RPMI7951 (cell line): ENCODE measurements at places on chromosomes 13 and 19.
A peak's percentile ranks its signal among the peaks of the same experiment; 100 is the strongest.

DNA sequence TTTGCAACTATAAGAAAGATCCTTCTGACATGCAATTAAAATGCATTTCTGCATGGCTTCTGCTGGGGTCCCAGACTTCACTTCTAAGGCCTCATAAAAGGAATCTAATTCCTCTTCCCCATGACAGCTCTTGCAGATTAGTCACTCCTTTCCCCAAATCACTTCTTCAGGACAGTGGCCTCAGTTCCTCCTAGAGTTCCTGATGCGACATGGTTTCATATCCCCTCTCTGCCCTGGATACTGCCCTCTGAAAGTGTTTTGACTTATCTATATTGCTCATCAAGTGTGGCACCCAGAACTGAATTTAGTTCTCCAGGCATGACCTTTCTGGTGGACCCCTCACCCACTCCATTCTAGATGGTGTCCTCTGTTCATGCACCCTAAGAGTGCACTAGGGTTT is 238.1 kb downstream of the FOXO1 start:
- no peak for DNase-seq

- DNase-seq, result no peak
Measured at GRCh38 chr13:77388944-77389624, 62.2 kb upstream of the MYCBP2 start.

DNA sequence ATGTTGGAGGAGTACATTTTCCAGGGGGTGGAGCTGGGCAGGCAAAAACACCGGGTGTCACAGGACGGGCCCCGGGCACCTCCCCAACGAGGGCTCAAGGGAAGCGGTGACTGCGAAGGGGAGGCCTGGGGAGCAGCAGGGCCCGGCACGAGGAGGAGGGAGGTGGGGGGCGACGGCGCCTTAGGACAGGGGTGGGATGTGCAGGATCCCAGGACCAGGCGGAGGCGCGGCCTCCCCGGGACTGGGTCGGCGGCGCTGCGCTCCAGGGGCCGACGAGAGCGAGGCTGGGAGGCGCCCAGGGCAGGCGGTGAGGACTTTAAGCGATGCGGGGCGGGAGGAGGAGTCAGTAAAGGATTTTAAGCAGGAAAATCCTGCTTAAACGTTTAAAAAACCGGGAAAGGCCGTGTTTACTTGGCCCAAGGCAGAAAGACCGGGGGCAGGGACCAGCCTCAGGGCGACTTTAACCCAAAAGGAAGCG is 427 bp downstream of the ZNF160 start:
- peak; percentile 55 for DNase-seq

DNA sequence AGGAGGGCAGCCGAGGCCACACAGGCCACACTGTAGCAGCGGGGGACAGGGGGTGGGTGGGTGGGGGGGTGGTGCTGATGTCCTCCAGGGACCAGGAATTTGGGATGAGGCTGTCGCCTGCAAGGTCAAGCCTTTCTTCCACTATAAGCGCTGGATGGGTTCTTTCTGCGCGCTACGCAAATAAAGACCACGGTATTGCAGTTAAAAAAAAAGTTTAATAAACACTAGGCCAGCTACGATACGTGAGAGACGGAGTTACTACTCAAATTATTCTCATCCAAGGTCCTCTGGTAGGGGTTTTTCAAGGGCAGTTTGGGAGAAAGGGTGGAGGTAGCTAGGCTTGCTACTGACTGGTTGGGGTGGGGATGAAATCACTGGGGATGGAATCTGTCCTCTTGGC is 508 bp upstream of the ZNF44 start:
- DNase-seq, result no peak

- DNase-seq, result no peak
Measured at GRCh38 chr19:45175515-45176345, 2.3 kb downstream of the TRAPPC6A start.

- DNase-seq, result no peak
Measured at GRCh38 chr13:106105153-106105552, 430.3 kb downstream of the EFNB2 start.

GRCh38 chr19:48780631-48781391 is 25.5 kb downstream of the FGF21 start:
- DNase-seq, result peak; percentile 75

DNA sequence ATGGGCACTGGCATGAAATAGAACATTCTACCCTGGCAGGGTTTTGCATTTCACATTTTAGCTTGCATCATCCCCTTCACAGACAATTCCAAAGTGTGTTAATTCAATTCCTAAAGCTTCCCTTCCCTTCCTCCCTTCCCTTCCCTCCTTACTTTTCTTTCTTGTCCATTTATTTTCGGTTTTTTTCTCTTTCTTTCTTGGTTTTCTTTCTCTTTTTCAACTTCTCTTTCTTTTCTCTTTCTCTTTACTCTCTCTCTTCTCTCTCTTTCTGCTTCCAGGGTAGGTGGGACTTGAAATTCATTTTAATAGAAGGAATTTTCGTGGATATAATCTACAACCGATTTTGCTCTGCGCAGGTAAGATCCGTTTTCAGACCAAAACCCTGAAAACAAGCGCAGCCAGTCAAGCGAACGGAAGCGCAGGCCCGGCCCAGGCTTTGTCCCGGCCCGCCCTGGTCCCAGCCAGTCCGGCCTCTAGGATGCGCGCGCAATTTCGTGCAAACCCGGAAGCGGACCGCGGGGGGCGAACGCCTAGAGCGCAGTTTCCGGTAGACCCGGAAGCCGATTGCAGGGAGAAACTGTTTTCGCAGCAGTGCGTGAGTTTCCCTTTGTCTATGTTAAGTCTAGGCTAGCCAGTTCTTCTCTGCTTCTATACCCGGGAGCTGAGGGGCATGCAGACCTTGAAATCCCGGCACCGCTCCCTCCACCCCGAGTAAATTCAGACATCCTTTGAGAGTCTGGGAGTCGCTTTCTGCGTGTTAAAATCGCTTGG is at the start of gene ZNF528:
ZNF528 (plus strand) TSS at position 540 of the 771 bp plus-strand sequence. CDS start 4,165 bp downstream, outside the sequence.
- DNase-seq, result peak; percentile 97

DNA sequence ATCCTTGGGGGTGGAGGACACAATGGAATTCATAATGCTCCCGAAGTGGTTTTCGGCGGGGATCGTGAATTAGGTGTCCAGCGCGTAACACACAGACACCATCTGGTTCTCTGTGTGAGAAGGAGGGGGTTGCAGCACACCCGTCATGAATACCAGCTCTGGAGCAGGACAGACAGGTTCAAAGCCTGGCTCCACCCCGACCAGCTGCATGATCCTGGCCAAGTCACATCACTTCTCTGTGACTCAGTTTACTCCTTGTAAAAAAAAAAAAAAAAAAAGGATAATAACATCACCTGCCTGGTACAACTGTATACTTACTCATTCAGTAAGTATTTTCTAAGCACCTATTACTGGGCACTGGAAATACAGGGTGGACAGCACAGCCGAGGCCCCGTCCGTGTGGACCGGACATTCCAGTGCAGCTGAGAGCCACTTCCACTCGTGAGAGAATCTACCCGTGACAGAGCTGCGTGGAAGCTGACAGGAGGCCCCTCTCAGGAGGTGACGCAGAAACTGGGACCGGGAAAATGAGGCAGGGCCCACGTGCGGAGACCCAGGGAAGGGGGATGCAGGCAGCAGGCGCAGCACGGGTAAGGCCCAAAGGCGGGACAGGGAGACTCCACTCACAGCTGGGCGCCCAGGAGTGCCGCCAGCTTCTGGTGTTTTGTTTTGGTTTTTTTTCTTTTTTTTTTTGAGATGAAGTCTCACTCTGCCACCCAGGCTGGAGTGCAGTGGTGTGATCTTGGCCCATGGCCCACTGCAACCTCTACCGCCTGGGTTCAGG is 12.0 kb downstream of the RDH13 start:
- DNase-seq, result no peak

DNA sequence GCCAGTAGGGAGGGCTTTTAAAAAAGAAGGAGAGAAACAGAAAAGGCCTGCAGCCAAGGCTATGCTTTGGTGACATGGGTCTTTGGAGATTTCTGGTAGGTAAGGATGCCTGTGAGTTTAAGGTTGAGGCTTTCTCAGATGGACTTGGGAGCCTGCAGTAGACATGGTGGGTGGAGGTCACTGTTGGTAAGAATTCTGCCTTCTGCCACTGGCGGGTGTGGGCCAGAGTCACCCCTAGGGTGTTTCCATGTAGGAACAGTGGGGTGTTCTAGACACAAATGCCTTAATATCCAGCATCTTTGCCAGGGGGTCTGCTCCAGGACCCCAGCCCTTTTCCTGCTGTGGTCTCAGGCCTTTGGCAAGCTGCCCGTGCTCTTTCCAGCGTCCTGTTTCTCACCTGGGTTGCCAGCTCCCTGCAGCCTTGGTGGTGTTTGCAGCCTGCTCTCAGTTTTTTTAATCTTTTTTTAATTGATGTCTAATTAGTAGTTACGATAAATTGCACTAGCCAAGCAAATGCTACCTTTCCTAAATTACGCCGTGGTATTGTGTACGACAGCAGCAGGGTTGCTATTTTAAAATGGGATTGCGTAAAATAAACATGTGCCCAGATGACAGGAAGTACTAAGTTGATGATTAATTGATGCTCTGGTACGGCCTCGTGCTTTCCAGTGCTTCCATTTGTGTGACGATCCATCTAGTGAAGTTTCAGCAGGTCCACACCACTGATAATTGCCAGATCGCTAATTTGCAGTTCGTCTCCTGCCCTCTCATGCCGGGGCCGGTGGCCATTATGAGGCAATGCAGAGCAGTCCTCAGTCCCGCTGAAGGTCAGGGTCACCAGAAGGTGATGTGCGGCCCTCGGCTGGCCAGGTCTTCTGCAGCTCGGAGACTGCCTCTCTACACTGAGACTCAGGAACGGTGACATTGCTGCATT is 35.3 kb upstream of the NPAS1 start:
- DNase-seq, result peak; percentile 86

DNA sequence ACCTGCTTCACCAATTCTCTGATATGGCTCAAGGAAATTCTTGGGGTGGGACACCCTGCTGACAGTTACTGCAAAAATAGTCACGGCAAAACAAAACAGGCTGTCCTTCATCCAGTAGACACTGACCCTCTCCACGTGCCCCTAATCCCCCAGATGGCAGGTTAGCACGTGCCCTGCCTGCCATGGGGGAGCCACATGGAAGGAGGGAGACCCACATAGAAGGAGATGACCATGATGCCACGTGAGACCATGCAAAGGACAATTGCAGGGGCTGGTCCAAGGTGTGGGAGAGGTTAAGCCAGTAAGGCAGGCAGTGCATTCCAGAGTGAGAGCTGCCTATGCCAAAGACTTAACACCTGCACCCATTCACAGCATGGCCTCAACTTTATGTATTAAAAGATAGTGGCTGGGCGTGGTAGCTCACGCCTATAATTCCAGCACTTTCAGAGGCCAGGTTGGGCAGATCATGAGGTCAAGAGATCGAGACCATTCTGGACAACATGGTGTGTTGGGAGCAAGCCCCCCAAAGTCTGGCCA is 82.7 kb downstream of the ZNF429 start:
- DNase-seq, result no peak

- DNase-seq, result peak; percentile 3
Measured at GRCh38 chr13:109904218-109904617, 117.8 kb upstream of the IRS2 start.

DNA sequence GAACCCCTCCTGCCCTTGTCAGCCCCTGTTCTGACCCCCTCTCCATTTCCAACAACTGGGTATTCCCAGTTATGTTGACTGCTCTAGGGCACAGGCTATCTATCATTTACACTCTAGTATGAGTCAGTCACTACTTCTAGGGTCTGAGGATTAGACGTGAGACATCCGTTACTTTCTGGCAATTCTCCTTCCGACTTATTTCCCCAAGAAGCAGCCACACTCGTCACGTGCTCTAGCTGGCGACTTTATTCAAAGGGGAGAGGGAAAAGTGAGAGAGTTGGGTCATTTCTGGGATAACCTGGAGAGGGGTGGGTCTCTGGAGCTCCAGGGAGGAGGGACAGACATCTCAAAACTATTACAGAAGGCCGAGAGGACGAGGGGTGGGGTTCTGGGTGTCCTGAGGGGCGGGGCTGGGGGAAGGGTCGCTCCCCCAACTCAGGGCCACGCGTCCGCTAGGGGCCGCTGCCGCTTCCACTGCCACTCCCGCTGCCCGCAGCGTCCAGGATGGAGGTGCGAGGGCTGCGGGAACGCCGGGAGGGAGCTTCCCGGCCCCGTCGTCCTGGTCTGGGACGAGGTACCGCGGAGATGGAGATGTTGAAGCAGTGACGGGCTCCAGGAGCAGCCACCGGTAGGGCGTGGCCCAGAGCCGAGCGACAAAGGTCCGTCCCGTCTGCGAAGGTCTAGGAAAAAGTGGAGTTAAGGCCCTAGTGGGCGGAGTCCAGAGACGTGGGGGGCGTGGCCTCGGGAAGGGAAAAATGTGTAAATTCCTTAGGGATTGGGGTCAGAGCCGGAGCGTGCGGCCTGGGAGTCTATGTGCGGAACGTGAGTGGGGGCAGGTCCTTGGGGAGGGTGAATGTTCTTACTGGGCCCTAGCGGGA is 8.9 kb downstream of the RTBDN start:
- DNase-seq, result peak; percentile 33

GRCh38 chr13:112952759-112953551 is 16.1 kb upstream of the MCF2L start:
- no peak for DNase-seq

GRCh38 chr13:47114030-47114429 is 217.2 kb upstream of the HTR2A start:
- peak; percentile 67 for DNase-seq

GRCh38 chr19:15629003-15629880 is 11.5 kb upstream of the CYP4F3 start:
- peak; percentile 29 for DNase-seq

DNA sequence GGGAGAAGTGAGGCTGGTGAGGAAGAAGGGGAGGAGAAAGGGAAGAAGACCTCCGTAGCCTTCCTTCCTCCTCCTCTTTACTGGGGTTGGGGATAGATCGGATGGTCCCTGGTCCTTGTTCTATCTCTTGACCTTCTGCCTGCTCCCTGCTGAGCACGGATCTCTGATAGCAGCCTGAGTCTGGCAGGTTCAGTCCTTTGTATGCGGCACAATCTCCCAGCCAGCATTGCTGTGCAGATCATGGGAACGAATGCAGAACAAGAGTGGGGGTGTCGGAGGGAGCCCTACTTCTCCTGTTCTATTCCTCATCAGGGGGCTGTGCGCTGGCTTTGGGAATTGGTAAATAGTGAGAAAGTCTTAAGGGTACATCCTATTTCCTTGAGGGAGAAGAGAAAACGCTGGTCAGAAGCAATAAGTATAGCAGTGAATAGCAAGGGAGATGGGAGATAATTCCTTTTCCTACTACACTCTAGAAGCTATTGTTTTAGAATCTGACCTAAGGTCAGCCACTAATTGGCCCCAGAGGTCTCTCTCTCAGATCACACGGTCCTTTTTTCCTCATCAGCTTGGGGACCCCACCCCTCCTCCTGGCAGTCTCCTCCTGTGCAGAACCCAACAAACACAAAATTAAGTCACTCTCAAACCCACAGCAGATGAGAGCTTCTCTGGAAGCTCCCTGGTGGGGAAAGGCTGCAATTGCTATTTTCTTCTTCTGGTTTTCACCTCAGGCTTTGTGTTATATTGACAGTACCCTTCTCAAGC is 41.0 kb downstream of the KL start:
- no peak for DNase-seq

- peak; percentile 18 for DNase-seq
Measured at GRCh38 chr13:44050450-44051063, 170.9 kb downstream of the LACC1 start.

- no peak for DNase-seq
Measured at GRCh38 chr19:13884726-13885591, 8.0 kb downstream of the NANOS3 start.

DNA sequence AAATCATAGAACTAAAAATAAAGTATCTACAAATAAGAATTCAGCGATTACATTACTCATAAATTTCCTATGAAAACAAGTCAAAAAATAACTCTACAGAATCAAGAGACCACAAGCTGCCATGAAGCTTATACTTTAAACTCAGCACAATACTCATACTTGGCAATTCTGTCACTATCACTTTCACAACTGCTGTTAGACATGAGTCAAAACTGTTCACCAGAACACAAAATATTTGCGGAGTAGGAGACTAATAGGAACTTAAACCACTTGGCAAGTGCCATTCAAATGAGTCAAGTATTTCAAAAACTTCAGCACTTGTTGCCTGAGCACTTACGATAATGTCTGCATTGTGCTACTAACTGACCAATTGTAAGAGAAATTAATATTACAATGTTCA is 387.8 kb upstream of the GPC6 start:
- DNase-seq, result peak; percentile 89
